Activated naive CD8-positive, alpha-beta T cell treated with anti-CD3 and anti-CD28 coated beads, Interleukin-2, amount 50 U/mL, for 24 hours (primary cell): ENCODE measurements at places on chromosomes 12 and 14.

DNA sequence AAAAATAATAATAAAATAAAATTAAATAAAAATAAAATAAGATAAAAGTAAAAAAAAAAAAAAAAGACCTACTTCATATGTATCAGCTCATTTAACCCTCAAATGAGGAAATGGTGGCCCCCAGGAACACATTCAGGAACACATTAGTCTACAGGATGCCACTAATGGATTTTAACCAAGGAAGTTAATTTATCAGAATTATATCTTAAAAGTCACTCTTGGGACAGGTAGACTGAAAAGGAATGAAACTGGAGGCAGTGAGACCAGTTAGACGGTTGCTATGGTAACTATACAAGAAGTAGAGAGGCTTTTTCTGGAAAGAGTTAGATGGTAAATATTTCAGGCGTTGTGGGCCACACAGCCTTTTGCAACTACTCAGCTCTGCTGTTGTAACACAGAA is 54.9 kb downstream of the SCN8A start:
- no peak overlapping the region for H3K27ac ChIP-seq
- H3K27me3 ChIP-seq: peaks cover 4% of the 10 kb centered on the region
- peaks cover 3% of the 10 kb centered on the region for H3K36me3 ChIP-seq
- no peaks in the 10 kb centered on the region for H3K4me1 ChIP-seq

DNA sequence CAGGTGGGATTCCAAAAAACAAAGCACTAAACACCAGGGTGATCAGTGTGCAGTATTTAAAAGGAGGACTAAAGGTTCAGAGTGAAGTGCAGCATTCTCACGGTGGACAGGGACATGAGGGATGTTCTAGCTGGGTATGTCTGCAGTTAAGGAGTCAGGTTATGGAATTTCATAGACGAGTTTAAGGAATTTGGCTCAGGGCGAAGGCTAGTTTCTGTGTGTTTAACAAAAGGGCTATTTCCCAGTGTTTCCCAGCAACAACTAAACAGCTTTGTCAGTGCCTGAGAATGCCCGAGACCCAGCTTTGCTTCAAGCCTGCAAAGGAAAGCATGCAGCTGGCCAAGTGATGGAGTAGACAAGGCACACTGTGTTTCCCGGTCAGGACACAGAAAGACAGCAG is 7.0 kb downstream of the KRT1 start:
- no peaks in the 10 kb centered on the region for H3K27me3 ChIP-seq
- H3K36me3 ChIP-seq: no peaks in the 10 kb centered on the region
- H3K27ac ChIP-seq: no peak overlapping the region
- no peak overlapping the region for H3K4me3 ChIP-seq

GRCh38 chr12:130796985-130797686 is 41.9 kb downstream of the STX2 start:
- peak overlapping the region; percentile 29 for H3K4me3 ChIP-seq
- H3K27me3 ChIP-seq: no peaks in the 10 kb centered on the region
- peaks cover 41% of the 10 kb centered on the region for H3K36me3 ChIP-seq
- peaks cover 15% of the 10 kb centered on the region for H3K4me1 ChIP-seq

- no peaks in the 10 kb centered on the region for H3K27me3 ChIP-seq
- no peak overlapping the region for H3K4me3 ChIP-seq
- no peak for DNase-seq
- peaks cover 15% of the 10 kb centered on the region for H3K4me1 ChIP-seq
- peaks cover 27% of the 10 kb centered on the region for H3K36me3 ChIP-seq
- H3K27ac ChIP-seq: no peak overlapping the region
Measured at GRCh38 chr12:42172441-42173210, 28.0 kb upstream of the GXYLT1 start.

DNA sequence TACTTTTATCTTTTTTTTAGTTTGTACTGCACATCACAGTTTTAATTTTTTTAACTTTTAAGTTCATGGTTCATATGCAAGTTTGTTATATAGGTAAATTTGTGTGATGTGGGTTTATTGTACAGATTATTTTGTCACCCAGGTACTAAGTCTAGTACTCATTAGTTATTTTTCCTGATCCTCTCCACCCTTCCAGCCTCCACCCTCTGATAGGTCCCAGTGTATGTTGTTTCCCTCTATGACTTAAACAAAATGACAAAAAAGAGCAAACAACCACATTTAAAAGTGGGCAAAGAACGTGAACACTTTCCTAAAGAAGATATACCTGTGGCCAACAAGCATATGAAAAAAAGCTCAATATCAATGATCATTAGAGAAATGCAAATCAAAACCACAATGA is 63.7 kb downstream of the GARIN6 start:
- H3K36me3 ChIP-seq: no peaks in the 10 kb centered on the region
- H3K4me1 ChIP-seq: no peaks in the 10 kb centered on the region
- H3K27ac ChIP-seq: no peak overlapping the region
- no peaks in the 10 kb centered on the region for H3K27me3 ChIP-seq
- no peak overlapping the region for H3K4me3 ChIP-seq

GRCh38 chr14:31419179-31419966 is 977 bp downstream of the HEATR5A start:
- peak overlapping the region; percentile 93 for H3K4me3 ChIP-seq
- no peaks in the 10 kb centered on the region for H3K27me3 ChIP-seq
- H3K36me3 ChIP-seq: peaks cover 2% of the 10 kb centered on the region
- H3K4me1 ChIP-seq: peaks cover 25% of the 10 kb centered on the region
- DNase-seq: no peak
- H3K27ac ChIP-seq: no peak overlapping the region

DNA sequence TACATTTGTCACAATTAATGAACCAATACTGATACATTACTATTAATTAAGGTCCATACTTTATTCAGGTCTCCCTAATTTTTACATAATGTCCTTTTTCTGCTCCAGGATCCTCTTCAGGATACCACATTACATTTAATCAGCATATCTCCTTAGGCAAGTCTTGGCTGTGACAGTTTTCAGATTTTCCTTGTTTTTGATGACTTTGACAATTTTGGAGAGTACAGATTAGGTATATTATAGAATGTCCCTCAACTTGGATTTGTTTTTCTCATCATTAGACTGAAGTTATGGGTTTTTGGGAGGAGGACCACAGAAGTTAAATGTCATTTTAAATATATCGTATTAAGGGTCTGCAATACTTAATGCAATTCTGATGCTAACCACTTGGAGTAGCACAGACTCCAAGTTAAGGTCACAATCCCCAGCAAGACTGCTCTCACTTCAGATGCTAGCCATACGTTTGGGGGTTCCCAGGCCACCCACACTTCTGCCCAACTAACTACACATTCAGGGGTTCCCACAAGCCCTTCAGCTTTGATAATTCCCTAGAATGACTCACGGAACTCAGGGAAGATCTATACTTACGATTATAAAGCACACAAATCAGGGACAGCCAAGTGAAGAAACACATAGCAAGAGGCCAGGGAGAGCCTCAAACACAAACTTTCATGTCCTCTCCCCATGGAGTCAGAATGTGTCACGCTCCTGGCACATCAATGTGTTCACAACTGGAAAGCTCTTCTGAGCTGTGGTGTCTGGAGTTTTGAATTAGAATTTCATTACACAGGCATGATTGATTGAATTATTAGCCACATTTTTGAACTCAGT is 17.0 kb upstream of the NUBPL start:
- peaks cover 12% of the 10 kb centered on the region for H3K27me3 ChIP-seq
- no peaks in the 10 kb centered on the region for H3K36me3 ChIP-seq
- H3K4me1 ChIP-seq: no peaks in the 10 kb centered on the region
- H3K4me3 ChIP-seq: no peak overlapping the region
- DNase-seq: no peak

DNA sequence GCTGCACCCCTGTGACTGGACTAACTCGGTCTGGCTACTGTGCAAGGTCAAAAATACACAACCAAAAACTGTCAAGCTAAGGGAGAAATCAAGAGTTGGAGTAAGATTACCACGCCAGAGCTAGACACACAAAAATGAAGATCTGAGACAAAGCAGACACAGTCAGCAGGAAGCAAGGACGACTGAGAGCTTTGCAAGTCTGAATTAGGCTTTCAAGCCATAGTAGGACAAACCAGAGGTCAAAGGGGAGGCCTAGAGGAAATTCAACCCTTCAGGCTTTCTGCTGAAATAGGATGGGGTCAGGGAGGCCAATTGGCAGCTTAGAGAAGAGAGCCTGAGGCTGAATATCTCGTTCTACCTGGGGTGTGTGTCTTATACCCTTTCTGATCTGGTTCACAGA is 117.3 kb downstream of the LLPH start:
- H3K4me1 ChIP-seq: no peaks in the 10 kb centered on the region
- no peaks in the 10 kb centered on the region for H3K36me3 ChIP-seq
- no peak overlapping the region for H3K4me3 ChIP-seq
- peaks cover 4% of the 10 kb centered on the region for H3K27me3 ChIP-seq
- H3K27ac ChIP-seq: no peak overlapping the region

GRCh38 chr12:123657211-123657610 is 13.7 kb upstream of the TCTN2 start:
- H3K4me1 ChIP-seq: peaks cover 11% of the 10 kb centered on the region
- H3K27me3 ChIP-seq: no peaks in the 10 kb centered on the region
- H3K36me3 ChIP-seq: peaks cover 46% of the 10 kb centered on the region
- H3K4me3 ChIP-seq: no peak overlapping the region

GRCh38 chr14:102504328-102504999 is 5.1 kb downstream of the ANKRD9 start:
- H3K4me3 ChIP-seq: no peak overlapping the region
- no peak overlapping the region for H3K27ac ChIP-seq
- no peaks in the 10 kb centered on the region for H3K27me3 ChIP-seq

DNA sequence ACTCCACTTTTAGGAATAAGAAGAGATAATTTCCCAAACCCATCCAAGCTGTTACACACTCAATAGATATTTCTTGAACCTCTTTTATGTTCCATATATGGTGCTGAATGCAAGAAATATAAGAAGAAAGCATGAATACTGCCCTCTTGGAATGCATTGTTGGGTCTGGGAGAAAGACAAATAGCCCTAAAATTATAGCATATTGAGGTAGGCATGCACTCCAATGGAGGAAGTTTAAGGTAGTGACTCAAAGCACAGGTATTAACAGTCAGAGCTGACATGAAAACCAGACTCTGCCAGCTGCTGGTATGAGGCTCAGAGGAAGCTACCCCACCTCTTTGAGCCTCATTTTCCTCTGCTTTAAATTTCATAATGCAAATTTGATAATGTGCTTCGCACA is 261.3 kb upstream of the NOS1 start:
- no peak for DNase-seq
- no peaks in the 10 kb centered on the region for H3K36me3 ChIP-seq
- H3K27ac ChIP-seq: no peak overlapping the region
- no peaks in the 10 kb centered on the region for H3K4me1 ChIP-seq

DNA sequence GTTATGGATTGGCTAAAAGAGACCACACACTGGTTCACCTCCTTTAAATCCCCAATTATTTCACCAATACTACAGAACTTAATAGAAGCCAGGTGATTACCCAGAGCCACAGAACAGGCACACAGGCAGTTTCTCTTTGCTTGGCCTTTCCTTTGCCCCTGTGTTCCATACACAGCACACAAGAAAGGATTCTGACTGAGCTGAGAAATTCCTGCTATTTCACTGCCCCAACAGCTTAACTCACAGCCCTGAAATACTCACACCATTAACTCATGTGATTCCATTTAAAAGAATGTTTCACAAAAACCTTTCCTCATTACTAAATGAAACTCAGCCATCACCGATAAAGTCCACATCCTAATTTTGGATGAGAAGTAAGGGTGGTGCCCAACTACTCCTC is 133.6 kb downstream of the MED13L start:
- H3K4me1 ChIP-seq: peaks cover 54% of the 10 kb centered on the region
- peak overlapping the region; percentile 51 for H3K4me3 ChIP-seq
- DNase-seq: no peak
- H3K36me3 ChIP-seq: no peaks in the 10 kb centered on the region
- peak overlapping the region; percentile 77 for H3K27ac ChIP-seq

- no peak for DNase-seq
- H3K4me1 ChIP-seq: no peaks in the 10 kb centered on the region
- H3K4me3 ChIP-seq: no peak overlapping the region
- H3K27me3 ChIP-seq: peaks cover 1% of the 10 kb centered on the region
Measured at GRCh38 chr12:7624478-7624877, 41.2 kb downstream of the APOBEC1 start.

GRCh38 chr12:4272424-4273272 is 914 bp upstream of the CCND2 start:
- no peaks in the 10 kb centered on the region for H3K27me3 ChIP-seq
- H3K27ac ChIP-seq: peak overlapping the region; percentile 100
- peaks cover 30% of the 10 kb centered on the region for H3K36me3 ChIP-seq
- H3K4me3 ChIP-seq: peak overlapping the region; percentile 89
- H3K4me1 ChIP-seq: peaks cover 38% of the 10 kb centered on the region

- no peak overlapping the region for H3K4me3 ChIP-seq
- peaks cover 5% of the 10 kb centered on the region for H3K27me3 ChIP-seq
- H3K27ac ChIP-seq: no peak overlapping the region
- no peaks in the 10 kb centered on the region for H3K36me3 ChIP-seq
Measured at GRCh38 chr14:70842851-70843462, 33.6 kb upstream of the MAP3K9 start.

- peaks cover 15% of the 10 kb centered on the region for H3K4me1 ChIP-seq
- H3K27ac ChIP-seq: peak overlapping the region; percentile 33
- no peak overlapping the region for H3K4me3 ChIP-seq
- H3K36me3 ChIP-seq: no peaks in the 10 kb centered on the region
- DNase-seq: no peak
Measured at GRCh38 chr12:9387450-9387849, 179.3 kb upstream of the PZP start.

DNA sequence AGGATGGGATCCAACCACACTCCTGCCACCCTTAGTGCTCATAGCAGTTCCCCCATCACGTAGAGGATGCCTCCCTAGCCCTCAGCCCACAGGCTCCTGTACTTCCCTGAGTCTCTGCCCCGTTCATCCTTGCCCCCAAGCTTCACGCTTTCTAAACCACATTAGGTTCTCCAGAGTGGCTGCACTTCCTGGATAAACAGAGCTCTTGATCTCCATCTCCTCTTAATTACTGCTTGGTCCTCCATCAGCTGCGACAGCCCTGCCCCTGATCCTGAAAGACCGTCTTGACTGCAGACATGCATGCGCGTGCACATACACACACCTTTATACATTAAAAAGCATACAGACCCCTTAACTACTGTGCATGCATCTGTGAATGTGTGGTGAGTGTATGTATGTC is 530.0 kb downstream of the BCL11B start:
- H3K4me3 ChIP-seq: no peak overlapping the region
- no peaks in the 10 kb centered on the region for H3K36me3 ChIP-seq
- H3K27ac ChIP-seq: no peak overlapping the region
- H3K27me3 ChIP-seq: no peaks in the 10 kb centered on the region
- H3K4me1 ChIP-seq: no peaks in the 10 kb centered on the region

GRCh38 chr12:57803319-57803893 is 15.1 kb downstream of the AVIL start:
- H3K4me1 ChIP-seq: peaks cover 3% of the 10 kb centered on the region
- no peak overlapping the region for H3K27ac ChIP-seq
- H3K4me3 ChIP-seq: no peak overlapping the region
- peaks cover 10% of the 10 kb centered on the region for H3K36me3 ChIP-seq

- H3K4me3 ChIP-seq: no peak overlapping the region
- H3K4me1 ChIP-seq: peaks cover 76% of the 10 kb centered on the region
- H3K27ac ChIP-seq: peak overlapping the region; percentile 67
- no peak for DNase-seq
Measured at GRCh38 chr14:69695322-69696203, 71.4 kb upstream of the SRSF5 start.

DNA sequence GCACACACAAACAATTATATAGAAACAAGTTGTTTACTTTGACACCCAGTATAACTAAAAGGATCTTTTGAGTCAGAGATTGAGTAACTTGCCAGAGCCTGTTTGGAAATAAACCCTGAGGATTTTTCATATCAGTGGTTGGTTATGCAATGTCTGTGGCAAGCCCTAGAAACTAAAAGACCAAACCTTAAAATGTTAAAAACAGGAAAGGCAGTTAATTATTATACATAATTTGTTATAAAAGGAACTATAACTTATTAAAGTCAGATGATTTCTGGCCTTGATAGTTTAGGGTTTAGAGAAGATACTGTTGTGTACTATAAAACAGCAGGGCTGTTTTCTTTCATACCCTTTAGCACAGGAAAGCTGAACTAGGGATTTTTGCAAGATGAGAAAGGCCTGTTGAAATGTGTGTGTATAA is 44.1 kb downstream of the PSEN1 start:
- no peak overlapping the region for H3K27ac ChIP-seq
- H3K36me3 ChIP-seq: peaks cover 19% of the 10 kb centered on the region
